Stimulated activated CD8-positive, alpha-beta memory T cell treated with anti-CD3 and anti-CD28 coated beads, Interleukin-2, amount 100 ng/mL, for 48 hours (primary cell): ENCODE measurements at places on chromosomes 7 and 10.
A peak's percentile ranks its signal among the peaks of the same experiment; 100 is the strongest.

DNA sequence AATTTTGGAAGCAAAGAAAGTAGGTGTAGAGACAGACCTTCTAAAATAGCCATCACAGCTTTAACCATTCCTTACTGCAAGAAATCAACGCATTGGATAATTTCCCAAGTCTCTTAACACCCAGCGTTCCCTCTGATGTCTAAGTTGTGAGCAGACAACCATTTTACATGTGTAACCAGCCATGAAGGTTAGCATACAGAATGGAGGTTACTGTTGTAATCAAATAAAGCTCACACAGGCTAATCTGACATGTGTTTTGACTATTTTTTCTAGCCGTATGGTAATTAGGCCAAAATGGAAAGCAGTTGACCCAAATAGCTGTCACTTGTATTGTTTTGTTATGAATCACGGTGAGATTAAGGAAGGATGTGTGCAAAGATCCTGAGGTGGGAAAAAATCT, 336.4 kb downstream of the RNLS start:
- no peak for DNase-seq

DNA sequence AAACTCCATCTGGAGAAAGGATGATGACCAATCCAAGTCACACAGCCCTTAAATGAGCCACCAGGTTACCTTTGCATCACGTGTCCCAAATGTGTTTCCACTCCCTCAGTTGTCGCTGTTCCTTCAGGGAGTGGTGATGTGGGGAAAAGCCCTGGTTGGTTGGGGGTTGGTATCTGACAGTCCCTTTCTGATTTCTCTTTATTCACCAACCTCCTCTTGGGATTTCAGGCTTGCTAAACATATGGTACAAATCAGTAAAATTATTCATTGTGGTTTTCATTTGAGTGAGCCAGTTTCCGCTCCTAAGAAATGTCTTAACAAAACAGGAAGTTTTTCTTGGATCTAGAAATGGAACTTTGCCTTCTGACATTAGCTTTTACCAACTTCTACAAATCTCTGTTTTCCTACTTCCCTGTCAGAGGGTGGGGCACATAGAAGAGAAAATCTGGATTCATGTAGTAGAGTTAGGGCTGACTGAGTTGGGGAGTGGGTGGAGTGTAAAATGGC, 40.0 kb upstream of the KMT2E start:
- DNase-seq: no peak

GRCh38 chr7:75734586-75735458, 3.9 kb downstream of the HIP1 start:
- no peak for DNase-seq

- no peak for DNase-seq
Measured at GRCh38 chr10:124291001-124291701, 127.6 kb downstream of the OAT start.

DNA sequence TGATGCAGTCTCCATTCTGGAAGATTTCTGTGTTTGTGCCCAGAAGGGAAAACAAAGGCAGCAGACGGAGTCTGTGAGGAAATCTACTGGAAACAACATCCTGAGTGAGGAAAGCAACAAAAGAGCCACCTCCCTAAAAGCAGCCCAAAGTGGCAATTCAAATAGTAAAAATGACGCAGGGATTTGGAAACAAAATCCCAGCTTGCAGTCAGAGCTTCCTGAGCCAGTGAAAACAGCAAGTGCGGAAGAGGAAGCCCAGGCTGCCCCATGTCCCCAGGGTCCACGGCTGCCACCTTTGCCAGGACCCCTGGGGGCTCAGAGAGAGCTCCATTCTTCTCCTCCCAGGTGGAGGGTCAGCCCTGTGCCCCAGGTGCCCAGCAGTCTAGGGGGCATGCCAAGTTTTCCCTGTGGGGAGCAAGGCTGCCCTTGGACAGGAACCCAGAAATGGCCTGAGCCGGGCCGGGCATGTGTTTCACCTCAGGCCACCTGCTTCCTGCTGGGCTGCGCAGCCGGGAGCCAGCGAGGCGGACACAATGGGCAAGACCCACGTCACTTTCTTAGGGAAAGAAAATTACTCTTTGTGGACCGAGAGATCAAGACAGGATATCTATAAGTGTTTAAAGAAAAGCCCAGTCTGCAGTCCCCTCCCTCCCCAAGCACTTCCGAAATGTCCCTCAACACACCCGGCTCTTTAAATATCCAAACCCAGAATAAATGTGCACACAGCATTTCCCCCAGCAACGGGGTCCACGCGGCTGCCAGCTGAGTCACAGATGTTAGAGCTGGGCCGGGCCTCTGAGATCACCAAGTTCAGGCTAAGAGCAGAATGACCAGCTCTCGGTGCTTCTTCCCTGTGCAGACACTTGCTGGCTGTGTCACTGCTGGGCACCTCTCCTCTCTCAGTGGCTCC, 231.1 kb downstream of the ARHGAP12 start:
- DNase-seq: no peak

DNA sequence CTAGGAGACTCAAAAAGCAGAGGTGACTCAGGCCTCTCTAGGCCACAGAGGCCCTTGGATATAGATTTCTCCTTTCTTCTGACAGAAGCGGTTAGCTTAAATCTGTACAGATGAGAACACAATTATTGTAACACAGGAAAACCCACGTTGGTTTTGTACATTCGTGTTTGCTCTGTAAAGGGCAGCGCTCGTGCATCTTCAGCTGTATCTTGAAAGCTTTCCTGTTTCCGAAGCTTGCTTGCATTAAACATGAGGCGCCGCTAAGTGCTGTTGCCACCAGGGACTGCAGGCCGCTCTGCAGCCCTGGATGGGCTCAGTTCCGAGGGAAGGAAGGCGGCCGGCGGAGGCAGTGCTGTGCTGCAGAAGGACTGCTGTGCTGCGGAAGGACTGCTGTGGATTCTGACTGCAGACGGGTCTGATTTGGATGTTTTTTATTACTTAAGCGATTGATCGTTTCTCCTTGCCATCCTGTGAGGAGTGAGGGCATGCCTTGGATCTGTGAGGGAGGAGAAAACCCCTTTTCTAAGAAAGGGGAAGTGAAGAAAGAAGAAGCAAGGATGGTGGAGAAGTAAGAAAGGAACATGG, 53.3 kb downstream of the FHIP2A start:
- DNase-seq: peak; percentile 2

- DNase-seq: no peak
Measured at GRCh38 chr10:113443141-113443925, 109.5 kb upstream of the HABP2 start.
